ENCODE measurements at places on chromosomes 12 and 14. TPM values are rescaled to one million over a fixed set of nuclear protein-coding genes. Genes with fewer than 3 reads are reported as not detected.
A peak's percentile ranks its signal among the peaks of the same experiment; 100 is the strongest.

The KRT85 gene
- polyA plus RNA-seq = not detected

The KLRG1 gene
- polyA plus RNA-seq = 7.9 TPM

The RBP5 gene
- 1.2 TPM for polyA plus RNA-seq

GRCh38 chr14:51369814-51370213, 129.8 kb downstream of the TMX1 start:
- H3K27ac ChIP-seq = no peak overlapping the region
- H3K4me3 ChIP-seq = no peak overlapping the region
- DNase-seq = peak; percentile 41
- no peaks in the 10 kb centered on the region for H3K27me3 ChIP-seq

DNA sequence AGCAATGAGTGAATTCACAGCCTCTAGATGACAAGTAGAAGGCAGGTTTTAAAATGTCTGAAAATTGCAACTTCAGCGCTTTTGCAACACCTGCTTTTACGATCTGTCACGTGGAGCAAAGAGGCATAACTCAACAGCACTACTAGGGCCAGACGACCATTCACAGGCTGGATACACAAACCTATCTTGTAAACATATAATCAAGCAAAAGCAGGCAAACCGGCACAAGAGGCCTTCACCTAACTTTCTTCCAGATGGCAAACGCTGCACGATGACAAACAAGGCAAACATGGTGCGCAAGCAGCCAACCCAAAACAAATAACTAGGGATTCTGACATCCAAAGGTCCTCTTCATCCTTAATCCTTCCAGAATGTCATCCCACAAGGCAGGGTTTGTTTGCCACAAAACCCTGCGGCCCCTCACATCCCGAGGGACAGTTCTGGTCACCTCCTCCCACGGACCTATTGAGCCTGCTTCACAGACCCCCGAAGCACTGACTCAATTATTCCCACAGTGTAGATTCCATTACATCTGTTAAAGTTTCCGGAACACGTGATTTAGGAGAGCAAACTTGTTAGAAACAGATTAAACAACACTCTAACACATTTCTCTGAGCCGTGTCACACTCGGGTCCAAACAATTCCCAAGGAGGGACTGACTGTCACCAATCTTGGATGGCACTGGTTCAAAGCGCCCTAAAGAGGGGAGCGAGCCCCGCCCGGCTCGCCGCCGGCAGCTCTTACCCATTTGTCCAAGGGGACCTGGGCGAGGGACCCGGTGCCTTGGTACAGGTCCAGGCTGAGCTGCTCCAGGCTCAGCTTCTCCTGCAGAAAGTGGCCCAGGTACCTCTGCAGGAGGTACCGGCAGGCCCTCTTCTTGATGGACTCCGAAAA, 823 bp downstream of the ATG2B start:
- H3K27ac ChIP-seq = peak overlapping the region; percentile 84
- H3K27me3 ChIP-seq = no peaks in the 10 kb centered on the region
- peak; percentile 33 for DNase-seq
- no peaks in the 10 kb centered on the region for H3K36me3 ChIP-seq
- H3K4me1 ChIP-seq = peaks cover 27% of the 10 kb centered on the region

DNA sequence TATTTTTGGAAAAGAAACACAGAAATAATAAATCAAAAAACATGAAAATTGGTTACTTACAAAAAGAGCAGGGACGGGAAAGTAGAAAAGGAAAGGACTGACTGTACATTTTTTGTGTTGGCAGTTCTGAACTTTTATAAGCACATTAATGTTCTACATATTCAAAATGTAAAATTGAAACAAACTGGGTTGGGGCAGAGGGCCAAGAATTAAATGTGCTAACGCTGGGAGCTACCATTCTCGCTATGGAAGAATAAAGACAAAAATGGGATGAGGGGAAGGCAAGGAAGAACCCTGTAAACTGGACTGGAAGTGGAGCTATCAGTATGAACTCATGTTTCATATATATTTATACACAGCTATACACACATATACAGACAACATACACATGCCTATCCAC, 24.5 kb downstream of the ATP2B1 start:
- H3K27me3 ChIP-seq = no peaks in the 10 kb centered on the region
- no peak overlapping the region for H3K4me3 ChIP-seq
- H3K36me3 ChIP-seq = no peaks in the 10 kb centered on the region
- DNase-seq = no peak
- peaks cover 12% of the 10 kb centered on the region for H3K4me1 ChIP-seq
- H3K27ac ChIP-seq = no peak overlapping the region

DNA sequence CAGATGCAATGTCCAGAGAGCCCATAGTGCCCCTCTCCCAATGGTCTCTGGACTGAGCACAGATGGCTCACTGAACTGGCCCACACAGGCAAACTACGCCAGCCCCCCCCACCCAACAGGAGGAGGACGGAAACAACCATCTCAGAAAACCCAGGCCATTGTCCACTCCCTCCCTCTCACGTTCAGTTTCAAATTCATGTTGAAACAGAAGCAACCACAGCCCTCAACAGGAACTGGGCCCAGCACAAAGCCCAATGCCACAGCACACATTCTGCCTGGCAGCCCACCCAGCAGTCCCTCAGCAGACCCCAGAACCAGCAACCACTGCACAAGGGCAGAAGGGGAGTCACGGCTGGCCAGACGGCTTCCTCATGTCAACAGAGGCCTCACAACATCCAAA, 10.6 kb downstream of the CCDC88C start:
- DNase-seq = no peak
- peaks cover 15% of the 10 kb centered on the region for H3K4me1 ChIP-seq
- no peak overlapping the region for H3K27ac ChIP-seq
- no peaks in the 10 kb centered on the region for H3K27me3 ChIP-seq
- H3K4me3 ChIP-seq = no peak overlapping the region

DNA sequence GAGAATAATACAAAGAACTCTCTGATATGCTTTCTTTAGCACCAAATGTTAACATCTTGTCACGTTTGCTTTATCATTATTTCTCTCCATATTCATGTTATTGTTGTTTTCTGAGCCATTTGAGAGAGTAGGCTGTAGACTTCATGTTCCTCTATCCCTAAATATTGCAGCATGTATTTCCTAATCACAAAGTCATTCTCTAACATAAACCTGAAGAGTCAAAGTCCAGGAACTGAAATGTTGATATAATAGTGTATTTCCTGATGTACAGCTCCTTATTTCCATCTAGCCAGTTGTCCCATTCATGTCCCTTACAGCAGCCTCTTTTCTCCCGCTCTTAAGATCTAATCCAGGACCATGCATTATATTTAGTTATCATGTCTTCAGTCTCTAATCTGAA, 72.8 kb downstream of the SPATS2 start:
- no peak overlapping the region for H3K27ac ChIP-seq
- no peaks in the 10 kb centered on the region for H3K27me3 ChIP-seq
- no peaks in the 10 kb centered on the region for H3K36me3 ChIP-seq
- no peaks in the 10 kb centered on the region for H3K4me1 ChIP-seq
- DNase-seq = no peak
- H3K4me3 ChIP-seq = no peak overlapping the region

- no peak overlapping the region for H3K27ac ChIP-seq
- no peak overlapping the region for H3K4me3 ChIP-seq
- H3K4me1 ChIP-seq = peaks cover 16% of the 10 kb centered on the region
- H3K36me3 ChIP-seq = no peaks in the 10 kb centered on the region
- DNase-seq = peak; percentile 76
- no peaks in the 10 kb centered on the region for H3K27me3 ChIP-seq
These were observed 62.7 kb downstream of the GALNT4 start for GRCh38 chr12:89461649-89462612.

GRCh38 chr14:101064121-101064661, 160.7 kb upstream of the RTL1 start:
- H3K4me1 ChIP-seq = no peaks in the 10 kb centered on the region
- H3K27ac ChIP-seq = no peak overlapping the region
- DNase-seq = no peak
- H3K4me3 ChIP-seq = no peak overlapping the region
- no peaks in the 10 kb centered on the region for H3K36me3 ChIP-seq

- DNase-seq = no peak
- H3K27me3 ChIP-seq = no peaks in the 10 kb centered on the region
- no peaks in the 10 kb centered on the region for H3K4me1 ChIP-seq
- no peak overlapping the region for H3K27ac ChIP-seq
- H3K36me3 ChIP-seq = no peaks in the 10 kb centered on the region
- no peak overlapping the region for H3K4me3 ChIP-seq
These were observed 8.5 kb downstream of the MAPKAPK5 start for GRCh38 chr12:111850526-111850925.

- no peak overlapping the region for H3K4me3 ChIP-seq
- no peaks in the 10 kb centered on the region for H3K36me3 ChIP-seq
- H3K4me1 ChIP-seq = no peaks in the 10 kb centered on the region
- no peaks in the 10 kb centered on the region for H3K27me3 ChIP-seq
- no peak overlapping the region for H3K27ac ChIP-seq
These were observed 90.8 kb upstream of the PTPRQ start for GRCh38 chr12:80353254-80353653.

DNA sequence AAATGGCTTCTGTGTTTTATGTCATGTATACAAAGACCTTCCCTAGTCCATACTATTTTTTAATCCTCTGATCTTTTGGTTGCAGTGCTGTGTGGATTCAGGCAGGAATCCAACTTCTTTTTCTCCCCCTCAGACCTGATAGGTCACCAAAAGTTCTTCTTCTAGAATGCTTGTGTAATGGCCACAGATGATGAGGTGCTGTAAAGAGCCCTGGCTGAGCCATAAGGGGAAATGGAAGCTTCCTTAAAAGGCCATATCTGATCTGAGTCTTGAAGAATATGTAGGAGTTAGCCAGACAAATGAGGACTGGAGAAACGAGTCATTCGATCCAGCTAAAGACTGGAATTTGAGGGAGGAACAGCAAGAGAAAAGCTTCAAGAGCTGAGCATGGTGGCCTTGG, 353.9 kb downstream of the PCNX1 start:
- H3K36me3 ChIP-seq = no peaks in the 10 kb centered on the region
- no peak overlapping the region for H3K27ac ChIP-seq
- H3K4me1 ChIP-seq = no peaks in the 10 kb centered on the region
- H3K4me3 ChIP-seq = no peak overlapping the region

DNA sequence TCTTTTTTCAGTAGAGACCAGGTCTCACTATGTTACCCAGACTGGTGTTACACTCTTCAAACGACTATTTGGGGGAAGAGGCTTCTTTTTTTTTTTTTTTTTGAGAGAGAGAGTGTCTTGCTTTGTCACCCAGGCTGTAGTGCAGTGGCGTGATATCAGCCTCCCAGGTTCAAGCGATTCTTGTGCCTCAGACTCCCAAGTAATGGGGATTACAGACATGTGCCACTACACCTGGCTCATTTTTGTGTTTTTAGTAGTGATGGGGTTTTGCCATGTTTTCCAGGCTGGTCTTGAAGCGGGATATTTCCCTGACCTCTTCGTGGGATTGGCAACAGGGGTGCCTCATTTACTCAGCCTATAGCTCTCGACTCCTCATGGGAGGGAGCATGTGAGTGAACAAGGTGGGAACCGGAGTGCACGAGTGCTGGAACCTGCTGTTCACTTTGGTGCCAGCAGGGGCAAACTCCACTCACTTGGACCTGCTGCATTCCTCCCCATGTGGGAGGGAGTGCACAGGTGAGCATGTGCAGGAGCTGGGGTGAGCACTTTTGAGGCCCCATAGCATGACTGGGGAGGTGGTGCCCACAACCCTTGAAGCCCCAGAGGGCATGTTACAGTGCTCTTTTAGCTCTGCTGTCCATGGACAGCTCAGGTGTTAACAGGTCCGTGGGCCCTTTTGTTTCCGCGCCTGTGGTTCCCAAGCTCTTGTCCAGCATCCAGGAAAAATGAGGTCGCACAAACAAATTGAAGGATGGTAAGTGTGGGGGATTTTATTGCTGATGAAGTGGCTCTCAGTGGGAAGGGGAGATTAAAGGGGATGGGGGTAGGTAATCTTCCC, 79.1 kb upstream of the HECTD1 start:
- no peaks in the 10 kb centered on the region for H3K36me3 ChIP-seq
- H3K4me3 ChIP-seq = no peak overlapping the region
- DNase-seq = peak; percentile 57
- no peaks in the 10 kb centered on the region for H3K27me3 ChIP-seq

DNA sequence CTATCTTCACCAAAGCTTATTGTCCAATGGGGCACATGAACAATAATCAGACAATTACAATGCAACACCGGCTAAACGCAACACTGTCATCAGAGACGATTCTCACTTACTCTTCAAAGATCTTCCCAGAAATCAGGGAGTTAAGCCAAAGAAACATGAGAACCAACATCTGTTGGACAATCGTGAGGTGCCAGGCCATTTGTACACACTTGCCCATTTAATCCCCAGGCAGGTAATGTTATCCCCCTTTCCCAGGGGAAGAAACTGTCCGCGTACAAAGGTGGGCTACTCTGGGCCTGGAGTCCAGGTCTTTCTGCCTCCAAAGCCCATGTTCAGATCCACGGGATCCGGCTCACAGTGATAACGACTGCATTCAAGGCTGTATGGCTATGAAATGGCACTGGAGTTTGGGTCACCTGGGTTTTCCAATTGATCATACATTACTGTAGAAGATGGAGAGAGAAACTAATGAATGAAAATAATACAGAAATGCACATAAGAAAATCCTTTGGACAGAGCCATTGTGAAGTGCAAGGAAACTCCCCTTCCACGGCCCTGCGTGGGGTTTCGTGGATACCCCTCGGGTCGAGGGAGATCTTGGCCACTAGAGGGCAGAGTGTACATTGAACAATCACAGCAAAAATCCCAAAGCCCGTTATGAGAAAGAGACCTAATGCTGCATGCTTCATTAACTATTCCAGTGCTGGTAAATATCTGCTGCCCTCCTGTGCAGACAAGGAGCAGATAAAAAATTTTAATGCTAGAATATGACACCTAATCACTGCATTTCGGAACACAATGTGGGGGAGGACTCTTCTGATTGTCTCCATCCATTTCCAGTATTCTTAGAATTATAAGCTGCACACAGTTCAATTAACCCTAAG, 111.4 kb downstream of the EGLN3 start:
- peaks cover 14% of the 10 kb centered on the region for H3K4me1 ChIP-seq
- no peaks in the 10 kb centered on the region for H3K36me3 ChIP-seq
- H3K4me3 ChIP-seq = no peak overlapping the region
- no peak overlapping the region for H3K27ac ChIP-seq

DNA sequence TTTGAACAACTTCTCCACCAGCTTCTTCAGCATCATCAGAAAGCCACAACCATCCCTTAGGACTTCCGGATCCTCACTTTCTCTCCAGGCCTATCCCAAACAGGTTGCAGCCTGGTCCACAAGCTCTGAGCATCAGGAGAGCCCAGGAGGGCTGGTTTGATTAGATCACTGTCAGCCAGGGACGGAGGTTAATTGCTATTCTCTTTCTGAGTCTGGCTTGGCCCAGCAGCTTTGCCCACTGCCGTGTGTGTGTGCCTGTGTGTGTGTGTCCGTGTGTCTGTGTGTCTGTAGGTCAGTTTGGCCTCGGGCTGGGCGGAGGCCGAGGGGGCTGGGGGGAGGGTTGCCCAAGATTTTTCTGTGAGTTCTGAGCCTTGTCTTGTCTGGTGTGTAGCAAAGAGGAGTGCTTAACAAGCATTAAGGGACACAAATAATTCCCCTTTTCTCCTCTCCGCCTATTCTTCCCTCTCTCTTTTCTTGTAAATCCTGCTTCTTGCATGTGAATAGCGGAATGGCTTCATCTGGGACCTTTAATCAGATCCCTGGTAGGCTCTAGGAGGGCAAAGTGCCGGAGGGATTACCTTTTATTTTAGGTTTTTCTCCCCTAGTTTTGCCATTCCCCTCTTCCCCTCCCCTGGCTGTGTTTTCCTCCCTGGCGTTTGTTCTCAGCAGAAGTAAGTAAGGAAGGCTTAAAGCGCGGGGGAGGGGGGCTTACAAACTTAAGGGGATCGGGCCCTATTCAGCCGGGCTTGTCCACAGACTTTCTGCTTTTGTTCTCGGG, 138.2 kb upstream of the LHX5 start:
- peak; percentile 81 for DNase-seq
- H3K27ac ChIP-seq = peak overlapping the region; percentile 97
- H3K36me3 ChIP-seq = no peaks in the 10 kb centered on the region
- H3K4me3 ChIP-seq = peak overlapping the region; percentile 81
- peaks cover 37% of the 10 kb centered on the region for H3K4me1 ChIP-seq
- peaks cover 8% of the 10 kb centered on the region for H3K27me3 ChIP-seq
